NCI-H2107 (cell line): ENCODE measurements at places on chromosomes 11 and 22.

DNA sequence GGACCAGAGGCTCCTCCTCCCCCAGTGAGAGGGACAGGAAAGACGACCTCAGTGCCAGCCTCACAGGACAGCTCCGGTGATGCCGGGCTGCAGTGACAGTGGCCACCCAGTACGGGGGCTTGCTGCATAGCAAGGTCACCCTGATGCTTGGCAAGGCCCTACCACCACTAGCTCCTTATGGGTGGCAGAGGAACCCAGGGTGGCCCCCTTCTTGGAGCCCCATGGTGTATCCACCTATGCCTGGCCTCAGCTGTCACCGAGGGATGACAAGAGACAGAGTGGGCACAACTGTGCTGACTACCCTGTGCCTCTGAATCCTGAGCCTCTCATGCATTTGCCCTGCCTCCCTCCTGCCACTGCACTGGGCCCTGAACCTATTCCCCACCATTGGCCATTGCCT, 809.2 kb downstream of the TBC1D22A start:
- DNase-seq = no peak

DNA sequence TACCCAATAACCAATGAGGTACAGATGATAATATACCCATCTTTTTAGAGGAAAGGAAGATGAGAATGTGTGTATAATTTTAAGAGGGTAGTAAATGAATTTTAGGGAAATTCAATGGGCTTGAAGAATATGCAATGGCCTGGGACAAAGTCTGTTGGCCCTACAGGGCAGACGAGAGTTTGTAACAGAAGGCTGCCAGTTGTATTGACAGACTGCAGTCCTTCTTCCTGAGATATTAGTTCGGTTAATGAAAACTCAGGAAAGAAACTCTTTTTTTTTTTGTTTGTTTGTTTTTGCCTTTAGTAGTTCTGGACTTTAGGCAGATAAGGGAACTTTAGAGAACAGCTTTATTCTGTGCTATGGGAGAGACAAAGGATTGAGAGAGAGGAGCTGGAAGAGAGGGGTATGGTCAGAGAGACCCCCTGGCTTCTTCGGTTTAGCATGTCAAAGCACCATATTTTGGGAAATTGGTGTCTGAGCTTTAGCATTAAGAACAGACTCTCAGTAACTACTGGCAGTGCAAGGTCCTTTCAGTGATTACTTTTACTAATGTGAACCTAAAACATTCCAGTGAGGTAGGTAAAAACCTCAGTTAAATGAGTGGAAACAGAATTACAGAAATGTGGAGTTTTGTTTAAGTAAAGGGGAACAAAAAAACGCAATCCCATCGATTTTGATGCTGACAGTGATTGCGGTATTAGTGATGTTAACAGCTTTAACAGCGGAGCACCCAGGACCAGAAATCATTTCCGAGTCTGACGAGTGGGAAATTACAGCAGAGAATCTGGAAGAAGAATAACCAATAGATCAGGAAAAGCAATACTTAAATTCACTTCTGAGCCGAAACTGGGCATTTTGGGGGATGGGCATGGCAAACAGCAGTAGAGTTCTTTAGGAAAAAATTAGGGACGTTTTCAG, 644 bp upstream of the NAALAD2 start:
- no peak for DNase-seq

DNA sequence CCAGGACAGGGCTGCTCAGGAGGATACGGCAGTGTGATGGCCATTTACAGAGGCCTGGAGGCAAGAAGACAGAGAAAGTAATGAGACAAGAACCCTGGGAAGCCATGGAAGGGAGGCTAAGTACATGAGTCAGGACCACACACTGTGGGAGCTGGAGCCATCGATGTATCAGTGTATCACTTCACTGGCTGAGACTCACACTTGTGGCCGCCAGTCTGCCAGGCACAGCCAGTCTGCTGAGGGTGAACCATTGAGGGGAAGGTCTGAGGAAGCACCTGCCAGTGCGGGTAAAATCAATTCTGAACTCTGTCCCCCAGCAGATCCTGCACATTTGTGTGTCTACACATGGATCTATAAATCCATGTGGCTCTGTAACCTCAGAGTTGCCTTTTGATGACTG, 195.6 kb downstream of the GRIK4 start:
- no peak for DNase-seq

- no peak for DNase-seq
These were observed 997 bp downstream of the DEAF1 start for GRCh38 chr11:693887-694562.

DNA sequence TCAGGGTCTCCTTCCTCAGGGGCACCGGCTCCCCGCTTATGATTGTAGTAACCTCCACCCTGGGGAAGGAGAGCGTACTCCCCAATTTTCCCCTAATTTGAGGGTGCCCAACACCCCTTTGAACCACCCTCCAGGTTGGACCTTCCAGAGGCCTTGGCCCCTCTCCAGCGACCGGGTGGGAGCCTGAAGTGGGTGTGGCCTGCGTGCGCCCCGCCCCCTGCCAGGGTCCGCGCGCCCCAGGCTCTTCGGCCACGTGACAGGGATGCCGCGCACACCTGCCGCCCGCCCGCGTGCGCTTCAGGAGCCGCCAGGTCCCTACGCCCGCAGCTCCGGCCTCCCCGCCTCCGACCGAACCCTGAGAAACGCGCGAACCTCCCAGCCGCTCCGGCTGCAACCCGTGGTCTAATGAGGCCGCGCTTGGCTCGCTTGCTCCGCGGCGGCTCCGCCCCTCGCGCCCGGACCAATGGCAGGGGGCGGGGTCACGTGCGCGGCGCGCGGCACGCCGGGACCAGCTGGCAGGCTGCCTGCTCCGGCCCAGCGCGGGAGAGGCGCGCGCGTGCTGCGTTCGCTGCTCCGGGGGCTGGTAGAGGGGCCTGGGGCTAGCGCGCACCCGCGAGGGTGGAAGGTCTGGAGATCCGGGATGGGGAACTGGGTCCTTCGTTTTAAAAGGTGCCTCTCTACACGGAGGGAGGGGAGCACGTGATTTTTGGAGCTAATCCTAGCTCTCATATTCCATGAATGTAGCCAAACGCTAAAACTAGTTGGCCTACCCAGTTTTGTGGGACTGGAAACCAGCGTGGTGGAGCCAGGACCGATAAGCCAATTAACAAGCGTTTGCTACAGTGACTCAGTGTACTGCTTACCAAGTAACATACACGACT, at the start of gene FOXRED2:
Gene FOXRED2, minus strand, starts transcription at position 404 of the 881 bp plus-strand sequence. CDS start 618 bp downstream, outside the sequence.
- peak; percentile 87 for DNase-seq

DNA sequence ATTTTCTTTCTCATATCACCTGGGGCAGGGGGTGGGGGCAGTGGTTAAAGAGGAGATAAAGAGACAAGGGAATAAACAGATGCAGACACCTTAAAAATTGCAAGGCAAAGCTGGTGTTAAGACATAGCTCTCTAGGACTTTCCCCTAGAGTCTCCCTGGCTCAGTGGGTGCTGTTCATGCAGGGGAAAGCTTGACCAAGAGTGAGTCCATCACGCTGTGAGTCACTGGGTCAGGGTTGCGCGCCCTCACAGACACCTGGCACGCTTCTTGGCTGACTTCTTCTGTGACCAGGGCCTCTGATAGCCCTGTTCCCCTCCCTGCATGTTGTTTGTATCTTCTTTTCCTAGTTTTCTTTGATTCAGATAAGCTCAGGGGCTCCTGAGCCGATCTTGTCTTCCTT, 31.9 kb downstream of the COMMD9 start:
- DNase-seq = no peak

- no peak for DNase-seq
These were observed 61.3 kb downstream of the MICAL3 start for GRCh38 chr22:17963015-17963414.

DNA sequence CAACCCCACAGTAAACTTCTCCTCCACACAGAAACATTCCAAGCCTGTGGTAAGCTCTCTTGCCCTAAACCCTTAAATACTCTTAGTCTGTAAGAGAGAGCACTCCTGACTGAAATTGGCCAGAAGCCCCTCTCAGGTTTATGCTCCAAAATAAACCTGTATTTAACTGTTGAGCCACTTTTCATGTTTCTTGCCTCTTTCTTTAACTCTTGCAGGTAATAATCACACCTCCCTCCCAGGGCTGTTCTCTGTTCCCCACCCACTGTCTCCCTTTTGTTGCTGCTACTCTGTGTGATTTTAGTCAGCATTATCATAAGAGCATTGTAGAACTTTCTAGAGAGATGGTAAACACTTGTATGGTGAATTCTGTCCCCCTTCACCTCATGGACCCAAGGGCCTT, 2.1 kb upstream of the IFT27 start:
- DNase-seq = no peak

DNA sequence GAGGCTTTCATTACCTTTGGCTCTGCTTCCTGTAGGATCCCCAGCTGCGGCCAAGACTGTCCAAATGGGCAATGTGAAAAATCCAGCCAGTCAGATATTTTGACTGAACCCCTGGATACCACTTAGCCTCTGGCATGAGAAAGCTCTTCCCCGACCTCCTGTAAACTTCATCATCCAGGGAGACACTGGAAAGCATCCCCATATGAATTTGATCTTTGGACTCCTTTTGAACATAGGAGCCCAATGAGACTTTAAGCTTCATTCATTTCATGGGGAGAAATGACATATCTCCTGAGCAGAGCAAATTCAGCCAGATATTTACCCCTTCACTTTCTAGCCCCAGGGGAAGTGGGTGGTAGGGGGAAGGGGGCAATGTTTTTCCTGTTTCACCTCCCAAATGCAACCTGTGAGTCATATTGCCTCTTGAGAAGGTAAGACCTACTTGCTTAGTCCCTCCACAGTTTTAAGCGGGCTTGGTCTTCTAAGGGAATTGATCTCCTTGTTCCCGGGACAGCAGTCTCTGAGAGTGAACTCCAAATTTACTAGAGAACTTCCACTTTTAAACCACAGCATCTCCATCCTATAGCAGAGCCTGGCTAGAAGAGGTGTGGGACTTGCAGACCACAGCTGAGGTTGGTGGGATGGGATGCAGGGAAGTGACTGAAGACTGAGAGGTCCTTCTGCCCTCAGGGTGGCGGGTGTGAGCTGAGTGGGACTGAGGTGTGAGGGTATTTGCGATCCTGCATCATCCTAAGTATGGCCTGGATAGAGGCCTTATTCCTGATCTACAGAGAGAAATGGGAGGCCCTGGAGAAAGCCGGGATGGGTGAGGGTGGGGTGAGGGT, 20.3 kb upstream of the POU2AF1 start:
- DNase-seq = no peak

GRCh38 chr11:130478204-130478701, 29.8 kb downstream of the ADAMTS15 start:
- no peak for DNase-seq

- no peak for DNase-seq
These were observed 163.7 kb downstream of the DYNC2H1 start for GRCh38 chr11:103272876-103273275.

- DNase-seq = no peak
These were observed 12.3 kb downstream of the RELT start for GRCh38 chr11:73388265-73389133.

DNA sequence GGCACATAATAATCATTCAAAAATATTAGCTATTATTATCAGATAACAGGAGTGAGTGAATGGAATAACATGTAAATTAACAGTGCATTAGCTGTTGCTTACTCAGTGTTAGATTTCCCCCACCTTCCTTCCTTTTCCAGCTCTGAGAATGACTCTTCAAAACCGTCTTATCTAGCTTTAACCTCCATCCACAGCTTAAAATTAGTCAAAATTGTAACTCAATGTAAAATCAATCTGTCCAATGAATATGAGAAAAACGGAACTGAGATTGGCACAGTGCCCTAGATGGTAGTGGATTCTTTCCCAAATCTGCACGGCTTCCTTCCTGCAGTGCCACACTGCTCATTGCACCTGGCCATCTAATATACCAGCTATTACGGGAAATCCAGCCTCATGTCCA, 156.8 kb upstream of the BDNF start:
- DNase-seq = no peak

DNA sequence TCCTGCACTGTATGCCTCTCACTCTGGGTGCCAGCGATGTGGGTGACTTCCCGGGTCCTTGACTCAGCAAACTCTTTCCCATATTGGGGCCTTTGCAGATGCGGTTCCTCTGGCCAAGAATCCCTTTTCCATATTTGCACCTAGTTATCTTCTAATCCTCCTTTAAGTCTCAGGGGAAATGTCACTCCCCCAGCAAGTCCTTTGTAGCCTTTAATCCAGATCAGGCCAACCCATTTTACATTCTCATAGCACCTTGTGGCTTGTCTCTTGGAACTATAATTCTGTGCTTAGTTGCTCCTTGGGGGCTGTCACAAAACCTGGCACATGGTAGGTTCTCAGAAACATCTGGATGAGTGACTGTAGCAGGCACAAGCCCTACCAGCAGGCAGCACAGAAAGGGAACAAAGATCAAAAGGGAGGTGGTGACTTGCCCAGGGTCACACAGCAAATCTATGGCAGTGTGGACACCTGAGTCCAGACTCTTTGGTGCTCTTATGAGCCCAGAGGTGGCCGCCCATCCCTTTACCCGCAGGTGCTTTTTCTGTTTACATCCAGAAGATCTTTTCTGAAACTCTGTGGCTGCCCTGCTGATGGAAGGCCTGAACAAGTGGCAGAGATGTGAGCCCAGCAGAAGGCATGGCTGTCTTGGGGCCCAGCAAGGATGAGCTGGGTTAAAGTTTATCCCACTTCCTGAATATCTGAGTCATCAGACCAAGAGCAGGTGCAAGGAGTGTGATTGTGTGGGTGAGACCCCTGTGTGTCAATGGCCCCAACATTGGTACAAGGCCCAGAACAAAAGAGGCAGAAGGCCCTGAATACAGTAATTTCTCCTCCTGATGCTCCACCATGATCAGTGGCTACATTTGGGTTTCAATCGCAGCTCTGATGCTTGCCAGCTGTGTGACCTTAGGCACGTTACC, 78.6 kb upstream of the GRK3 start:
- DNase-seq = no peak

GRCh38 chr11:128483211-128483788, 104.1 kb downstream of the ETS1 start:
- DNase-seq = no peak

DNA sequence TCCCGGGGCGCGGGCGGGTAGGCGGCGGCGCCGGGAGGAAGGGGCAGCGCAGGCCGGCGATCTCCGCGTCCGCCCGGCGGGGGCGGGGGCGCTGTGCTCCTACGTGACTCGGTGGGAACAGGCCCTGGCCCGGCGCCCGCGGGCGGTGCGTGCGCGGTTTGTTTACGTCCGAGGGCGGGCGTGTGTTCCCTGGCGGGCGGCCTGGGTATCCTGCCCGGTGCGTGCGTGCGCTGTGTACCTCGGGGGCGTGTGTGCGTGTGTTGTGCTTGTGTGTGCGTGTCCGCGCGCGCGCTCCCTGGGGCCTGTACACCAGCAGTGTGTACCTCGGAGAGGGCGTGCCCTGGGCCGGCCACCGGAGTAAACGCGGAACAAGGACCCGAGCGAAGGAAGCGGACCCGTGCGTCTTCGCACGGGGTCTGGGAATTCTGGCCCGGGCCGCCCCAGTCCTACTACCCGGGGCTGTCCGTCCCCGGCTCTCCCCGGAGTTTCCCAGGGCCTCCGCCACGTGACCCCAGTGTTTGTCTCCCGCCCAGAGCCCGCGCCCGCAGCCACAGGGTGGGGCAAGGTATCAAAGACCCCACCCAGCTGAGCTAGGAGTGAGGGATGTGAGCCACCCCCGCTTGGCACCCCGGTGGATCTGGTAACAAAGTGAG, 769 bp downstream of the MAFF start:
- DNase-seq = no peak

DNA sequence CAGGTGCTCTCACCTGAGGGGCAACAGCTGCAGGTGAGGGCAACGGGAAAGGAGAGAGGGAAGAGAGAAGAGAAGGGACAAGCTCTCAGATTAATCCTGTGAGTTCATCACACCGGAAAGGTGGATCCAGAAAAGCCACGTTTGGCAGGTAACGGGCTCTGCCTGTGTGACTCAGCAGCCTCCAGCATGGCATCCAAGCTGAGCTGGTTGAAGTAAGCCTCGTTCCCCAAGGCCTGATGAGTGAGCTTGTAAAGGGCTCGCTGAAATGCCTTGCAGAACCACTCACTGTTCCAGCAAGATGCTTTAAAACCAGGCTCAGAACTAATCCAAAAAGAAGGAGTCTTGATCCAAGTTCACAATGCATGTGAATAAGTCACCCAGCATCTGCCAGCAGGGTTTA, 206.9 kb upstream of the TMEM45B start:
- DNase-seq = no peak
